Tongue (tissue), 3 donors: ENCODE measurements at places on chromosomes 13 and 19. TPM values are rescaled to one million over a fixed set of nuclear protein-coding genes. Genes with fewer than 3 reads are reported as not detected.

- no peak for DNase-seq
Observed at GRCh38 chr13:107251341-107251740, 683.4 kb upstream of the ARGLU1 start.

GRCh38 chr19:43692385-43692784 lies 22.4 kb upstream of the PLAUR start:
- DNase-seq: no peak

DNA sequence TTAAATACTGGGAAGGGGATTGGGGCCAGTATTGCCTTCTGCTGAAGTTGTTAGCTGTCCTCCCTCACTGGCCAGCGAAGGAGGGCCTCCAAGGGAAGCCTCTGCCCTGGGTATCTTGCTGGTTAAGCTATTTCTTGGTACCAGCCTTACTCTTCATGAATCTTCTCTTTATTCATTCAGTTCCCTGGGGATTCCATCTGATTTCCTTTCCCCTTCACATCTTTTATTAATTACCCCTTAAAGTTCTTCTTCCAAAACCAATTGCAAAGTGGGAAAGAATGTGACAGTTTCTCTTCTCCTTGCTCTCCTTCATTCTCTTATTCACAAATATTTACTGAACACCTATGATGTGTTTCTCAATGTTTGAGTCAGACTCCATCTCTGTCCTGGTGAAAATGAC lies 36.7 kb upstream of the STK24 start:
- no peak for DNase-seq

DNA sequence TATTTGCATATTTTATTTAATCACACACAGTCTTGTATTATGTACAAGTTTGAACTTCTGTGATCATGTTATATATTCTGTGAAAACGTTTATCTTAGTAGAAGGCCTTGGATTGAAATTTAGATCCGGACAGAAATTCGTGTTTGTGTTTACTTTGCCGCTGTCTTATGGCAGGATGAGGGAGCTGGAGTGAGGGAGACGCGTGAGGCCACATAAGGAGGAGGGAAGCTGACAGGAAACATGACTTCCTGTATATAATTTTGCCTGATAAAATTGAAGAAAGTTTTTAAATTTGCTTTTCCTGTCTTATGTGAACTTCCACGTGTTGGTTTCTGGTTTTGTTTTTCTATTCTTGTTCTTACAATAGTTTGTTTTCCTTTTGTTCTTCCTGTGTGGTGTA lies 200.2 kb downstream of the MTUS2 start:
- no peak for DNase-seq

GRCh38 chr19:4870025-4870700 lies 2.7 kb upstream of the PLIN3 start:
- no peak for DNase-seq

DNA sequence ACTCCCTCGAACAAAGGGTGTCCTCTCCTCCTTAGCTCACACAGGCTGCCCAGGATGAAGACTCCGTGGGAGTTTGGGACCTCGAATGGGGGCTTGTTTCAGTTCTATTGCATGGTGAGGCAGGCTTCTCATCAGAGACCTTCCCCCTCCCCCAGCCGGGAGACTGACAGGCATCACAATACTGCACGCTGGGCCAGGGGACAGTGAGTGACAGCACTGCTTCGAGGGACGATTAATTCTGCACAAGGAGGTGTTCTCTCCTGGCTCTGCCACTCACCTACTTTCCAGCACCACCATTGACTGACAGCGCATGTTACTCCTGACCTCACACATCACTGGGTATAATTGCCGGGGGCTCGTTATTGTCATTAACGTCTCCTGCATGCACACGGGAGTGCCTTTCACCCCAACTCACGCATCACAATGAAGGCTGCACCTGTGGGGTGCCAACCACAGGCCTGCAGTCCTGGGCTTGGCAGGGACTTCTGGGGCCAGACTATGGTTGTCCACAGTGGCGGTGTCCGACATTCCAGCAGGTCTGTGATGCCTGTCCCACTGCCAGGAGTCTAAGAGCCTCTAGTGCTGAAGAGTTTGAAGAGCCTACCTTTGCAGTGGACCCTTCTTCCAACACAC lies 412.2 kb upstream of the TSHZ3 start:
- DNase-seq: no peak

DNA sequence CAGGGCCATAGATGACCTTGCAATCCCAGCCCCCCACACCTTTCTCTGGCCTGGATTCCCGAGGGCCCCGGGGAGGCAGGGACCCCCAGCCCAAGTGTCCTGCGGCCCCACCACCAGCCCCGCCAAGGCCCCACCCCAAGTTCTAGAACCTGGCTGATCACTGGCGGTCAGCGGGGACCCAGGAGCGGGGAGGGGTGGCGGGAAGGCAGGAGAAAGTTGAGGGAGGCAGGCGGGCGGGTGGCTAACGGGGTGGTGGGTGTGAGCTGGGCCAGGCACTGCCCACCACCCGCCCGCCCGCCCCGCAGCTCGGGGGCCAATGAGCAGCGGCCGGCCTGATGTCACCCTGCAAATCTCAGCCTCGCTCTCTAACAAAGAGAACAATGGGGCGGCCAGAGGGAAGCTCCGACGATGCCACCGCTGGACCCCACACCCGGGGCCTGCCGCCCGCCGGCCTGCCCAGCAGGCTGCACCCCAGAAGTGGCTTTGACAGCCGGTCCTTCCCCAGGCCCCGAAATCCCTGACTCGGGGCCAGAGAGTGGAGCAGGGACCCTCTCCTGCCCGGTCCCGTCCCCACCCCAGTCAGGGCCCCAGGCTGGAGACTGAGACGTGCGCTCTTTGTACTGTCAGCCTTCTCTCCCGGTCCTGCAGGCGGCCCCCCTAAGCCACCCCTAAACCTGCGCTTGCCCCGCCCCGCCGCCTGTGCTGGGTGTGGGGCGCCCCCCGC lies 1.6 kb downstream of the MEX3D start:
- DNase-seq: peak; percentile 94

The F7 gene
- 1.6 TPM for total RNA-seq

The HAUS5 gene
- total RNA-seq: 10.8 TPM

The ZNF146 gene
- 148 TPM for total RNA-seq

The FRY gene
- 152 TPM for total RNA-seq
